NCI-H1436 (cell line): ENCODE measurements at places on chromosomes 2 and 18.

GRCh38 chr2:186569897-186570296, 20.0 kb upstream of the ITGAV start:
- DNase-seq, result peak; percentile 13

DNA sequence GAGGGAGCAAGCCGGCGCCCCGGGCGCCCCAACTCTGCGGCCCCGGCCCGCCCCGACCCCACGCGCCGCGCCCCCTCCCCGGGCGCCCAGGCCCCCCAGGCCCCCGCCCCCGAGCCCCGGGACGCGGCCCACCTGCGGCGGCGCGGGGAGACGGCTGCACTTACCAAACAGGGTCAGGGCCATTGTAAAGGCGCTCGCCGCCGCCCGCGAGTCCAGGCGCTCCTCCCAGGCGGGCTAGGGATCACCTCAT, 526 bp downstream of the CHN1 start:
- DNase-seq, result no peak

GRCh38 chr18:79511671-79512301, 116.1 kb downstream of the NFATC1 start:
- DNase-seq, result no peak

DNA sequence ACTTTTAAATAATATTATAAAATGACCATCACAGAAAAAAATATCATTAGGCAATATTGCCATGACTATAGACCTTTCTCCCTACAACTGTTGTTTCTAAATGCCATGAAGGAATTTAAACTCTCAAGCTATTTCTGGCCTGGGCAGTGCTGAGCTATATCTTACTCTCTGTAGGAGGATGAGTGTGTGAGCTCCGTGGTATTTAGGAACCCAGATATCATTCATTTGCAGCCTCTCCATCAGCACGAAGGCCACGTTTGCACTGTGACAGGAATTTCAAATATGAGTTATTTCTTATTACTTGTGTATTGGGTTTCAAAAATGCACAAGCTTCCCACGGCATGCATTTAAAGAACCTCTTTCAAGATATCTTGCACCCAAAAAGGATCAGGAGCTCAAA, 35.0 kb upstream of the SOX11 start:
- DNase-seq, result no peak

- no peak for DNase-seq
These were observed 51.9 kb downstream of the MAP4K3 start for GRCh38 chr2:39385172-39385571.

DNA sequence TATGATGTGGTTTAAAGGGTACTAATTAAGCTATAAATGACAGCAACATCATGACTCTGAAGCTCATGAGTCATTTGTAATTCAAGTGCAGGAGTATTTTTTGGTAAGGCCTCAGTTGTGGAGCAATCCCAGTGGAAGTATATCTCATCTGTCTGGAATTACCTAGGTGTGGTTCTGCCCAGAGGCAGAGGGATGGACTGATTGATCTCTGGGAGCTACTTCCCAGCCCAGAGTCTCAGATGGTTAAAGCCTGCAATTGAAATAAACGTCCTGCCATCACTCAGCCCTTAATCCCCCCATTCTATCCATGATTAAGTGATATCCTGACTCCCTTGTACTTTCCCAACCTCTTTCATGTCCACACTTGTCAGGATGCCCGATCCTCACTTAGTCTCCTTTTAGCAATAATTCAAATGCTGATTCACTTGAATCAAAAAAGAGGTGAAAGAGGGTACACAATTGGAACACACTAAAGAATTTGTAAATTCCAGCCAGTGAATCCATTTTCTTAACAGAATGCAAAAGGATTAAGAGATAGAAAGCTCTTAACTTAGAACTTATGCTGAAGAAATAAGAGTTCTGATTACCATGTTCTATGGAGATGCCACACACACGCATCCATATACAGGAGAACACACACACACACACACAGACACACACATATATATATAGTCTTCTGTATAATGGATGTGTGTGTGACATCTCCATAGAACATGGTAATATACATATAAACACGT, 664.4 kb downstream of the NYAP2 start:
- no peak for DNase-seq

GRCh38 chr2:195563857-195564512, 93.0 kb upstream of the SLC39A10 start:
- no peak for DNase-seq

GRCh38 chr18:31183302-31183701, 20.6 kb upstream of the DSC1 start:
- DNase-seq, result no peak

DNA sequence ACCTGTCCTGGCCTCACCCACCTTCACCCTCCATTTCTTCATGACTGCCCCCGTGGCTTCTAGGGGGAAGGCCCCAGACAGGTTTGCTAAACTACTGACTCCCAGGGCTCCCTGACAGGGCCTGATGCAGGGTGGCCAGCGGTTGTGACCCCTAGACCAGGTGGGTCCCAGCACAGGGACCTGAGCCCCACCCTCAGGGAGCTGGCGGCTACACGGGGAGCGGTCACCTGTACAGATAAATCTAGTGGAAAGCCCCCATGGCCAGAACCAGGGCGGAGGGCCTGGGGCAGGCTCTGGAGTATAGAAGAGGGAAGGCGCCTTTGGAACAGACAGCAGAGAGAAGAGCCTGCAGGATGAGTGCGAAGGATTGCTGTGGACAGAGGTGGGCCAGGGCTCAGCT, 42.5 kb upstream of the PLB1 start:
- no peak for DNase-seq

DNA sequence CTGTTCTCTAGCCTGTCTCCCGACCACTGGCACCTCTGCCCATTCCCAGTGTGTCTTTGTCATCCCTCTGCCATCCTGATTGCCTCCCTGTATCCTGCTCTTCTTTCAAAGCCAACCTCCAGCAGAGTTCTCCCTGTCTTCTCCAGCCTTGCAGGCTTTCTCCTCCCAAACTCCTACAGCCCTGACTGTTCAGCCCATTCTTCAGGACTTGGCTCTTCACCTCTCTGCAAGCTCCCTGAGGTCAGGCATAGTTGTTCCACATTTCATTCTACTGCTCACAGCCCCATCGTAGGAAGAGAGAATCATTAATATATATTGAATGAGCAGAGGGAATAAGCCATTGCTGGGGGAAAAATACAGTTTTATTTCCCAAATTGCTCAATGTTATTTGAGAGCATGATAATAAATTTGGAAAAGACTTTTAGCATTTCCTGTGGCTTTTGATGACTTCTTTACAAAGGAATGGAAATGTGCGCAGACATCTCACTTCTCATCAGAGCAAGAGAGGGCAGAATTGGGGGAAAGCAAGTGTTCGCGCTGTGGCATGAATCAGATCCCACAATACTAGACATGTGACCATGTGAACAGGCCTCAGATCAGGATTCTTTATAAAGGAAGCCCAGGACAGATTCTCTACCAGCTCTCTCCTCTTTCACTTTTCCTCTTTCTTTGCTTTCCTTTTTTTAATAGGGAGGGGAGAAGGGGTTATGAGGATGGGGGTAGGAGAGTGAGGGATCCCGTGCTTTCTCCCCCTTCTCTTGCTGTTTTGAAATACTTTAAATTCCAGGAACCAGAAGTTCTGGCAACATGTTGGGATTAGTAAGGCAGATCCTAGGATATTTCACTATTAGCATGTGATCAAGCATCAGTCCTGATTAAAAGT, 37.4 kb downstream of the EPAS1 start:
- DNase-seq, result no peak

GRCh38 chr2:74481431-74481830, 1.4 kb downstream of the CCDC142 start:
- DNase-seq, result no peak

- no peak for DNase-seq
These were observed 55.8 kb downstream of the SLC40A1 start for GRCh38 chr2:189524746-189525145.

DNA sequence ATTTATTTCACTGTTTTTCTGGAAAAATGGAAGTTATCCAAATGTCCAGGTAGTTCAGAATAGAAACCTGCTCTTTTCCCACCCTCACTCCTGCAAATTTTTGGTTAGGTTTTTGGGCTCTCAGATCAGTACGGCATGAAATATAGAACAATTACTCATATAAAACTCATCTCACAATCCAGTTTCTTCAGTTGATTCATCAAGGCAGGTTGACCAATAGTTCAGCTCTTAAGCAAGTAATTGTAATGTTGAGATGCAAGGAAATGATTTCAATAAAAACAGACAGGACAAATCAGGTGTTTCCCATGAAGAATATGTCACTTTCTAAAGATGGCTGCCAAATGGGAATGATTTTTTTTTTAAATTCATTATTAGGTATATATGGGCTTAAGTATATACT, 2.0 kb downstream of the RAB27B start:
- no peak for DNase-seq

DNA sequence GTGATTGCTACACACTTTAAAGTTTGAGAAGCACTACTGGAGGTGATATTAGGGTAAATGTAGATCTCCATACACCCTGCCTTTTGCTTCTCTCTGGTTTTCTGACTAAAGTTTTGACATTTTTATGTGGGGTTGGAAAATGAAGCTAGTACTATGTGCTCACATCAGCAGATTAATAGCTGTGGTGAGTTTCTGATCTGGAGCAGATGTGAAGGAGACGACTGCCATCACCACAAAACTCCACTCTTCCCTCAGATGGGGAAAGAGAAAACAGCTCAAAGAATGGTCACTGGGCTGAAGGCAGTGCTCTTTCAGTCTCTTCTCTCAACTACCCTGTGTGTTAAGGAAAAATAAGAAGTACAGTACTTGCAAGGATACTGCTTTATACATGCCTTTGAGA, 37.2 kb downstream of the PLEKHA3 start:
- DNase-seq, result no peak

GRCh38 chr18:13889671-13890070, 25.7 kb downstream of the MC2R start:
- no peak for DNase-seq

GRCh38 chr2:162646794-162647193, 191.8 kb downstream of the KCNH7 start:
- no peak for DNase-seq

DNA sequence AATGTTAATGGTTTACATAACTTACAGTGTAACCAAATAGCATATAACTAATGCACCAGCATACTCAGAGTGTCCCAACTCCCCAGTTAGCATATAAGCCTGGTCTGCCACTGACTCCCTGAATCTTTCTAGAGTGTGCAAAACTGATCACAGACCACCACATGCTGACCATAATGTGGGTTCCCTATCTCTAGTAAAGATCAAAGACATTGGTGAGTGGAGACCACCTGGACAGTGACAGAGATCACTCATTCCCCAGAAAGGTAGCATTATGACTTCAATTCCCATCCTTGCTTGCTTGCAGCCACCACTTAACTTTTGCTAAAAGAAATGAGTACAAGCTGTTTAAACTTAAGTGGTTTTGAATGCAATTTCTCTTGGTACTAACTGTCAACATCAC, 39.0 kb downstream of the KANSL1L start:
- DNase-seq, result no peak

DNA sequence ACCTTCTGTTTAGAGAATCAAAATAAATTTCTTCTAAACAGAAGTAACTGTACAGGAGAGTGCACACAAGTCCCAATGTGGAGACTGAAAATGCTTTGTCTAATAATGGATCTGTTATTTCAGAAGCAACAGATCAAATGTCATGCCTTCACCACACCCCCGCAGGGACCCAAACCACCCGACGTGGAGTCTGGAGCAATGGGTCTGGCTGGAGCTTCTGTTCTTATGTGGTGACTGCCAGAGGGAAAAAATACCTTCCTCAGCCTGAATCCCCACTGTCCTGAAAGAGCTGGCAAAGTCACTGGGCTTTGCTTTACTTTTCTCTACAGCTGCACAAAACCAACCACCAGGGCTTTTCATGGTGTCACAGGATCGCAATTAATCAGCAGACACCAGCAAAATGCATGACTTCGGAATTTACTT, 119.0 kb upstream of the ZFP36L2 start:
- DNase-seq, result no peak

GRCh38 chr2:30436859-30437435, 10.1 kb upstream of the LCLAT1 start:
- DNase-seq, result no peak

GRCh38 chr2:171319164-171319810, 114.5 kb downstream of the METTL8 start:
- no peak for DNase-seq

- no peak for DNase-seq
These were observed 602.4 kb downstream of the METTL4 start for GRCh38 chr18:1968801-1969498.

DNA sequence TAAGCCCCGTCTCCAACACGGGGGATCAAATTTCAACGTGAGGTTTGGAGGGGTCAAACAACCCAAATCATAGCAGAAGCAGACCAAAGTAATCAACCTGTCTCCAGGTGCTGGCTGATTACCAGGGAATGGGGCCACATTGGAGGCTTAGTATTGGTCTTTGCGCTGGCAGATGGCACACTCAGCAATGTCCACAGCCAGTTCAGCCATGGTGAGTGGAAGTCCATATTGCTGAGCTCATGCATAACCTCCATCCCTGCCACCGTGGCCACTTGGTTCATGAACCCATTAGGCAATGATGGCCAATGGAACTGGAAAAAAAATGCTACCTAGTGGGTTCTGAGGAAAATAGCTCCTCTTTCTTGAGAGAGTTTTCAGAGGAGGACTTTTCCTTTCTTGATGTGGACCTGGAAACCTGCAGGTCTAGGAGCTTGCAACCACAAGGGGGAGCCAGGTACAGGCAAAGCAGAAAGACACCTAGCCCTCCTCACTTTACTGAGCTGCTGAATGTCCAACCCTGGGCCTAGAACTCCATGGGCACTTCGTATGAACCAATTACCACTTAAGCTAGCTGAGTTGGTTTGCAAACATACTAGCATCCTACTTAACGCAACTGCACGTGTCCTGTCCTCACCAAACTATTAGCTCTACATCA, 128.0 kb upstream of the GYPC start:
- no peak for DNase-seq

GRCh38 chr2:29902356-29902755, 19.0 kb downstream of the ALK start:
- DNase-seq, result no peak

DNA sequence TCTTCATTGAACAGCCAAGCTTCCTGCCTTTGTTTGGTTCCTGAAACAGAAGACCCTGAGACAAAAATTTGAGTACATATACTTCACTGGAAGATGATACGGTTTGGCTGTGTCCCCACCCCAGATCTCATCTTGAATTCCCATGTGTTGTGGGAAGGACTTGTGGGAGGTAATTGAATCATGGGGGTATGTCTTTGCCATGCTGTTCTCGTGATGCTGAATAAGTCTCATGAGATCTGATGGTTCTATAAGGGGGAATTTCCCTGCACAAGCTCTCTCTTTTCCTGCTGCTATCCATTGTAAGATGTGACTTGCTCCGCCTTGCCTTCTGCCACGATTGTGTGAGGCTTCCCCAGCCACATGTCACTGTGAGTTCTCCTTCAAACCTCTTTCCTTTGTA, 76.5 kb downstream of the BABAM2 start:
- no peak for DNase-seq
